CD4-positive, alpha-beta T cell treated with Interleukin-6 for 4 hours (primary cell): ENCODE measurements at places on chromosomes 13 and 19.
A peak's percentile ranks its signal among the peaks of the same experiment; 100 is the strongest.

GRCh38 chr19:55382522-55383054, 1.5 kb downstream of the TMEM238 start:
- no peak for DNase-seq

DNA sequence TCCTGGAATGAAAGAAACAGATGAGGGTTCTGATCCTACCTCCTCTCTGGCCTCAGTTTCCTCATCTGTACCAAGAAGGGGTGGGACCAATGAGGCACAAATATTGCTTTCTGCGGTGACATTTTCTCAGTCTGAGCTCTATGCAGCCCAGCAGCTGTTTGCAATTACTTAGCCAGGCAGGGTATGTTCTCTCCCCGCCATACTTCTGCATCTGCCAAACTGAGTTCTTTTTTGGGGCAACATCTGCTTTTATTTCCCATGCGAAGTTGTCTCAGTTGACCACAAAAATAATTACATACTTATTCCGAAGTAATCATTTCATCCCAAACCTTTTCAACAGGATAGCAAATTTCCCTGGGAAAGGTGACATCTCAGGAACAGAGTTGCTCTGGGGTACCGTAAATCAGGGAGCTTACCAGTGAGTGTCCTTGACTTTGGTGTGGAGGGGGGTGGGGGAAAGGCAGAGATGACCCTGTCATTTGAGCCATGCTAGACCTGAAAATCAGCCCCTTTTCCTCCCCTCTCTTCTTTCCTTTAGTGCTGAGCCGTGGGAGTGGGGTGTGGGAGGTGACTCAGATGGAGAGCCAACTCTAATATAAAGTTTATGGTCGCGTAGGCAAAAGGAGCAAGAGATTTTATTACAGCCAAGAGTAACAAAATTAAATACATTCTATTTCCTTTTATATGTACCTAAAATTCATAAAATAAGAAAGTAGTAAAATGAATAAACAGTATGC, 165.7 kb upstream of the KL start:
- no peak for DNase-seq

- no peak for DNase-seq
These were observed 67.8 kb downstream of the RASA3 start for GRCh38 chr13:114064450-114065140.

DNA sequence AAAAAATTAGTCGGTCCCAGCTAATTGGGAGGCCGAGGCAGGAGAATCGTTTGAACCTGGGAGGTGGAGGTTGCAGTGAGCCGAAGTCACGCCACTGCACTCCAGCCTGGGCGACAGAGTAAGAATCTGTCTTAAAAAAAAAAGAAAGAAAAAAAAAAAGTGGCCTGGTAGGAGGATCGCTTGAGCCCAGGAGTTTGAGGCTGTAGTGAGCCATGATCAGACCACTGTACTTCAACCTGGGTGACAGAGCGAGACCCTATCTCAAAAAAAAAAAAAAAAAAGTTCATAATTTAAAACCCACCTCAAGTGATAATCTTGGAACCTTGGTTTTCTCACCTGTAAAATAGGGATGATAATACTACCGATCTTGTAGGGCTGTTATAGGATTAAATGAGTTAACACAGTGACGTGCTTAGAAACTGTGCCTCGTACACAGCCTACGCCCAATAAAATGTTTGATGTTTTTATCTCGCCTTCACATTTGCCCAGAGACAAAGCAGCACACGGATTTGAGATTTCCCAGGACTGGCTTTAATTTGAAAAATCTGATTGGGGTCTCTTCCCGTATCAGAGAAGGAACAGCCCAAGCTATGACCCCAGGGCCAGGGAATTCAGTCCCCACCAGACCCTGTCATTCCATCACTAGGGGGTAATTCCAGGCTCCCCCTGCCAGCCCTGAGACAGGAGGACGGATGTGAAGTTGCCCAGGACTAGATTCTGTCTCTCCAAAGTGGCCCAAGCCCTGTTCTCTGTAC, 3.6 kb downstream of the SERTAD1 start:
- DNase-seq: no peak

GRCh38 chr19:12695096-12695495, 1.3 kb downstream of the FBXW9 start:
- DNase-seq: no peak

DNA sequence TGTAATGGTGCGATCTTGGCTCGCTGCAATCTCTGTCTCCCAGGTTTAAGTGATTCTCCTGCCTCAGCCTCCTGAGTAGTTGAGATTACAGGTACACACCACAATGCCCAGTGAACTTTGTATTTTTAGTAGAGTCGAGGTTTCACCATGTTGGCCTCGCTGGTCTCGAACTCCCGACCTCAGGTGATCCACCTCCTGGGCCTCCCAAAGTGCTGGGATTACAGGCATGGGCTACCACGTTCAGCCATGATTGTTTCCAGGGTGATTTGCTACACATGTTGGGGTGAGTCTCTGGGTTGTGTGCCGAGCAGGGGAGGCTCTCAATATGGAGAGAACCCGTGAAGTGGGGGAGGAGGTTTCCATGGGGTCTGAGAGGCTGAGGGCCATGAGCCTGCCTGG, 24.8 kb upstream of the CEACAM21 start:
- no peak for DNase-seq

DNA sequence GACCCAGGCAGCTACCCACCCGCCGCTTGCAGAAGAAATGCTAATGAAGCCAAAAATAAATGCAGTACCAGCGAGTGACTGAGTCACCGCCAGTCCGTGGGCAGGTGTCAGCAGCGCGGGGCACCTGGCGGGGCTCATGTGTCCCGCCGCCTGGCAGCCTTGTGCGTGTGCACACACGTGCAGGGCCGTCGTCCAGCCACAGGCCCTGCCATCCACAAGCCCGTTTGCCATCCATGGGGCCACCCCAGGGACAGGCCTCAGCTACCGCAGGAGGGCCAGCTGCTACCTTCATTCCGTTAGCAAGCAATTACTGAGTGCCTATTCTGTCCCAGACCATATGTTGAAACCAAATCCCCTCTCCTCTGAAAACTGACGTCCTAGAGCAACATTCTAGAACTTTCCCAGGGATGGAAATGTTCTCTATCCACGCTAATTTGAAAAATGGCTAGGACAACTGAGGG, 20.5 kb downstream of the NCAN start:
- DNase-seq: no peak

DNA sequence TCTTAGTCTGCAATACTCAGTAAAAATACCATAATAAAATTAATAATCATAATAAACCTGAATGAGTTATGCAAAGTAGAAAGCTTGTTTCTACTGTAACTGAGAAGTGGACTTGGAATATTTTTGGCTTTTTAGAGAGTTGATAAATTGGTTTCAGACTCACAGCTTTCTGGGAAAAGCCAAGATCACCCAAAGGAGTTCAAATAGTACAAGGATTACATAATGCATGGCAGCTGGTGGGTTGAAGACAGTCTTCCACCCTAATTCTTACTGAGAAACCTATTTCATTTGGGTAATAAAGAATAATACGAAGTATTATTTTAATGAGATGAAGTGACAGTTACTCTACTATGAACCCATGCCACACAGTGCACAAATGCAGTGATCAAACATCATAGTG, 139.4 kb upstream of the KLF12 start:
- DNase-seq: no peak

DNA sequence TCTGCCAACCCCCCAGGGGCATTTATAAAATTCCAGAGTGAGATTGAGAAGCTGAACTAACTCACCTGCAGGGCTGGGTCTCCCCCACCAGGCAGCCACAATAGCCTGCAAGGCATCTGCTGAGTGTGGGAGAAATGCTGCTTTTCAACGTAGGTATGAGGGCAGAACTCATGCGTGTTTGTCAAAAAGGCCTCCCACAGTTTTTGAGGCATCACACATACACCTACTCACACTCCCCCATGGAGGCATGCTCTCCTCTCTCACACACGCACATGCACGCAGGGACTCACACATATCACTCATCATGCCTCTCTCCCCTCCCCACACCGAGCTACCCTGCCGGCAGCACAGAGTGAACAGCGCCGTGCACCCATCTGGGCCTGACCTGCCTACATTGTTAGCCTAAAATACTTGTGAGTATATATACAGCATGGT, 390.5 kb downstream of the FGF9 start:
- DNase-seq: peak; percentile 74

DNA sequence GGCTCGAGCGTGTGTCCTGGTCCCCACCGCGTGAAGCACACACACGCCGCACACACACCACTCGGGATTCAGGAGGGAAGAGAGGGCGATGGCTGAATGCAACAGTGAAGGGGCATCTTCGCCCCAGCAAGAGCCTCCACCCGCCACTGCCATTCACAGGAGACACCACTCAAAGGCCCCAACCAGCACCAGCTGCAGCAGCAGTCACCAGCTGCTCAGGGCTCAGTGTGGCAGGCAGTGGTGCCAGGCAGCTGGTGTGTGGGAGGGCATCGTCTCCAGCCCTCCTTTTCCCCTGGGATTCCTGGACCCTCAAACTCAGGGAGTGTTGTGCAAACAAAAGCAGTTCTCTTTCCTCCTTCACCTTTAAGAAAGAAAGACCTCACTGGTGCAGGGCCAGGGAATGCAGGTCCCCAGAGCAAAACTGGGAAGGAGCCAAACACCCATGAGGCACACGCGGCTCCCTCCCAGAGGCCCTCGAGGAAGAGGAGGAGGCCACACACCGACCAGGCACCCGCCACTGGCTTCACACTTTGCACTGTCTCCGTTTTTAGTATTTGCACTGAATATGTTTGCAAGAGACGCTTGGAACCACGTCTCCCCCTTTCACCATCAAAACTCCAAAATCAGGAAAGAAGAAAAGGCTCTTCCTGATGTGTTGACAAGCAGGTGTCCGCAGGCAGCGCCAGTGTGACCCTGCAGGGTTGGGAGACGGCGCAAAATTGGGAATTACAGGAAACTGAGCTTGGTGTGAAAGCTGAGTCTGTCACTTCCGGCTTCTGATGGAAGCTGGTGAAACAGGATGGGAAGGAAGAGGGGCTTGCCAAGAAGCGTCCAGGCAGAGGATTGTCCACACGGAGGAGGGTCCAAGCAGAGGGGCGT, 26.4 kb upstream of the F7 start:
- DNase-seq: no peak

DNA sequence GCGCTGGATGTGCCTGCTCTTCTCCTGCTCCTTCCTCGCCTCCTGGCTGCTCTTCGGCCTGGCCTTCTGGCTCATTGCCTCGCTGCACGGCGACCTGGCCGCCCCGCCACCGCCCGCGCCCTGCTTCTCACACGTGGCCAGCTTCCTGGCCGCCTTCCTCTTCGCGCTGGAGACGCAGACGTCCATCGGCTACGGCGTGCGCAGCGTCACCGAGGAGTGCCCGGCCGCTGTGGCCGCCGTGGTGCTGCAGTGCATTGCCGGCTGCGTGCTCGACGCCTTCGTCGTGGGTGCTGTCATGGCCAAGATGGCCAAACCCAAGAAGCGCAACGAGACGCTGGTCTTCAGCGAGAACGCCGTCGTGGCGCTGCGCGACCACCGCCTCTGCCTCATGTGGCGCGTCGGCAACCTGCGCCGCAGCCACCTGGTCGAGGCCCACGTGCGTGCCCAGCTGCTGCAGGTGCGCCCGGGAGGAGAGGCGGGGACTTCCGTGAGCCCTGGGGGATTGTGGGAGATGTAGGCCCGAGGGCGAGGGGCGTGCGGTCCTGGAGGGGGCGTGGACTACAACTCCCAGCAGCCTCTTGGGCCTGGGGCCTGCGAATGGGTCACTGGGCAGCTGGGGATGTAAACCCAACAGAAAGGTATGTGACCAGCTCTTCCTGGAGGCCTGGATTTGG, 6.7 kb downstream of the KCNJ14 start:
- DNase-seq: no peak

- DNase-seq: no peak
These were observed 20.7 kb downstream of the RFC3 start for GRCh38 chr13:33838647-33839046.

GRCh38 chr19:19280561-19280960, 7.5 kb upstream of the TM6SF2 start:
- no peak for DNase-seq

DNA sequence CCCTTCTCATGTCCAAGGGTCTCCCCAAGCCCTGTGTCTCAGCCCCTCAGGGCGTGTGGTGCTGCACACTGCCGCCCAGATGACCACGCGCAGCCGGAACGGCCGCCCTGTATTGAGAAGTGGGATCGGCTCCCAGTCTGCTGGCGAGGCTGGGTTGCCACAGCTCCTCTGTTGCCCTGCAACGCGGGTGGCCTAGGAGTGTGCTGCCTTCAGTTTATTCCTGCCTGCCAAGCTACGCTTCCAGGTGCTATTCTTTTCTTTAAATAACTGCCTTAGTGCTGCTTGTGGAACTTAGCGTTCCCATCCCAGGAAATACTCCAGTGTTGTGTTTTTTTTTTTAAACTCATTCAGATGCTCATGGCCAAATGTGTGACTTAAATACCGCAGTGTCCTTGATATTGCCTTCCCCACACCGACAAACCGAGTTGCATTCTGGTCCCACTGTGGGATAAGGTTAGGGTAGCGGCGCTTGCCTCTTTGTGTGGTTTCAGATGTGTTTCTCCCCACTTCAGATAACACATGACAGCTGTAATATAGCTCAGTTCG, 16.6 kb downstream of the ACTN4 start:
- DNase-seq: no peak

DNA sequence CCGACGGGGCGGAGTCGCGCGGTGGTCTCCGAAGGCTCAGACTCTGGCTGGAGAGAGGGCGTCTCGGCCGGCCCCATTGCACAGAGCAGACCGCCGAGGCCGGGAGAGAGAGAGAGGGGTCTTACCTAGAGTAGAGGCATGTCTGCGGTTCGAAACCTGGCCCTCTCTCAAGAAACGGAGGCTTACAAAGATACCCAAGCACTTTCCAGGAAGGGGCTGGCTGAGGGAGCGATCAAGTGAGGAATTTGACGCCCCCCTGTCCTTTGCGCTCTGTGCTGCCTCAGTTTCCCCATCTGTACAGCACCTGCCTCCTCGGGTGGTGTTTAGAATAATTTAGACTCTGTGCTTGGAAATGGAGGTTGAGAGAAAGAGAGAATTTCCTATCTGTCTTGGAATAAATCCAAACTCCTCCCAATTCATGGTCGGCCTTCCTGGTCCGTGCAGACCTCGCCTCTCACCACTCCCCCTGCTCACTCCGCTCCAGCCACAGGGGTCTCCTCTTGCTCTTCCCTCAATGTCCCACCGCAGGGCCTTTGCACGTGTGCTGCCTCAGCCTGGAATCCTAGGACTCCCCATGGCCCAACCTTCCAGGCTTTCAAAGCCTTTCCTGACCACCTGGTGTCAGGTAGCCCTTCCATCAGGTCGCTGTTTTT, 658 bp upstream of the ISOC2 start:
- DNase-seq: no peak

GRCh38 chr19:33437821-33438671, 64.5 kb downstream of the CEBPG start:
- no peak for DNase-seq

DNA sequence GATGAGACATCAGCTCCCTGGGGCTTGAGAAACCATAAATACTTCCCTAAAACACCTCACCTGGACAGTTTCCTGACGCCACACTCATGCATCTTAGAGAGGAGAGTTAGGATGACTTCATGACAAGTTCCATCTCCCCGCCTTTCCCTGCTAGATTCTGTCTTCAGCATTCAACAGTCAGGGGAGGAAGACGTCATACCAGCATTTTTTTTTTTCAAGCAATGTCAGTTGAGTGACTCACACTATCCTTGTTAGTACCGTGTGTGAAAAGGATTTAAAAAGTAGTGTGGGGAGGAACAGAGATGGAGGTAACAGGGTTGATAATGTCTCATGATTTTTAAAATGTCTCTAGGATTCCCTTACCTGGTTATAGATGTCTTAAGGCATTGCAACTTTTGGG, at the start of gene OR7D2:
OR7D2 (plus strand) TSS at position 79 of the 400 bp plus-strand sequence. CDS start 6,803 bp downstream, outside the sequence.
- DNase-seq: no peak
